ENCODE measurements at places on chromosomes 3 and 15. TPM values are rescaled to one million over a fixed set of nuclear protein-coding genes. Genes with fewer than 3 reads are reported as not detected.

DNA sequence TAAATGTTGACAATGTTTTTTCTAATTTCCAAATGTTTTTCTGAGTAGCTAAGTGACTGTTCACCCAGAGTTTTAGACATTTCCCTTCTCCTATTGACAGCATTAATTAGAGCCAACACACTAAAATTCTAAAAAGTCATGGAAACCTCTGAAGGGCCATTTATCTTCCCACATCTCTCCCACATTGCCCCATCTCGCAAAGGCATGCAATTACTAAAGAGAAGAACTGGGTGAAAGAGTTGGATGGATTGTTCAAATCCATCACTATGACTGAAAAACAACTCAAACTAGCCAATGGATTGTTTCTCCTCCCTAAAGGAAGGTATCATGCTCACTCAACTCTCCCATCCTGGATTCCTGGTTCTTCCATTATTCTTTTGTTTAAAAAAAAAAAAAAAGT lies 30.0 kb upstream of the PHLDB2 start:
- no peak overlapping the region for H3K27ac ChIP-seq
- DNase-seq, result no peak
- H3K27me3 ChIP-seq, result no peaks in the 10 kb centered on the region
- H3K36me3 ChIP-seq, result no peaks in the 10 kb centered on the region

DNA sequence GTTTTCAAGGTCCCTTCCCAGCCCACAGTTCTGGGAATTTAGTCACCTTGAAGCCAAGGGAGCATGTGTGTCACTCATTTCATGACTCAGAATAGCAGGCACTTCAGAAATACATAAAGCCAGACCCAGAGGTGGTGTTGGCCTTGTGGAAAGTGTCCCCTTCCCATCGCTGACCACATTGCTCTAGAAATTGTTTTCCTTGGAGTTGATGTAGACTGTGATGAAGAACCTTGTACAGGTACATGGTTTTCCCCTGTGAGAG lies 158.8 kb downstream of the SLCO3A1 start:
- DNase-seq, result no peak
- no peaks in the 10 kb centered on the region for H3K27me3 ChIP-seq
- no peak overlapping the region for H3K27ac ChIP-seq
- H3K36me3 ChIP-seq, result no peaks in the 10 kb centered on the region
- no peak overlapping the region for H3K4me3 ChIP-seq
- H3K4me1 ChIP-seq, result no peaks in the 10 kb centered on the region

DNA sequence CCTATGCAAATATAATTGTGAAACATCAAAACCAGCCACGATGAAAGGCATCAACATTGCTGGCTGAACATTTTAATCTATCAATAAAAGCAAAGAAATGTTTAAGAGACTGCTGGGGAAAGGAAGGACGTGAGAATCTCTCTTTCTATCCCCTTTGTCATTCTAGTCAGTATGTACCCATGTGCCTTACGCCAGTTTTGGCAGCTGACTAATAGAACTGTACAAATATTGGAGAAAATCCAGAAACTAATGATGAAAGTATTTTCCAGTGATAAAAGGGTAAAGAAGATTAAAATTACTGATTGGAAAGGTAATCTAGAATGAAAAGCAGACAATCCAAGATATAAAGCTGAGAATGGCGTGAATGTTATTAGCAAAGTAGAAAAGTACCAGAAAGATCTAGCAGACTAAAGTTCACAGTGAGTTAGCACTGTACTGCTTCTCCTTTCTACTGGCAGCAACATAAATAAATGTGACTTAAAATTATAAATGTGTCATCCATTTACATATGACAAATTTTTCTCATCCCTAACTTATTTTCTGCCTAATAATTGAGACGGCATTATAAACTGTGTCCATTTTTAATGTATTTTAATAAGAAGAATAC lies 401.9 kb upstream of the CNTN4 start:
- H3K4me3 ChIP-seq, result no peak overlapping the region
- DNase-seq, result no peak
- H3K4me1 ChIP-seq, result no peaks in the 10 kb centered on the region
- H3K27ac ChIP-seq, result no peak overlapping the region

DNA sequence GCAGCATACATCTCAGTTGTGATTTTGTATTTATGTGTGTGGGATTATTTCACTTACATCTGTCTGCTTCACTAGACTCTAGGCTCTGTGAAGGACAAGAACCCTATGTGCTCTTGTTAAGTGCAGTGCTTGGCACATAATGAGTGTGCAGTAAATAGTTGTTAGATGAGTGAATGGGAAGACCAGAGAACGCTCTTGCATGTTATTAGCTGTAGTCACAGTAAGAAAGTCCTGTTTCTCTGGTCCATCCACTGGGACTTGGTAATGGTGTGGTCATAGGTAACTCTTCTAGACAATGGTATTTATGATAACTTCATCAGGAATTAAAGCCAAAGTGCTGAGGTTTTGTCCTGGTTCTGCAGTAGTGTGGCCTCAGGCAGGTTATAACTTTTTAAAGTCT lies 1.4 kb upstream of the AQP9 start:
- no peaks in the 10 kb centered on the region for H3K36me3 ChIP-seq
- H3K4me3 ChIP-seq, result no peak overlapping the region
- no peak for DNase-seq
- H3K4me1 ChIP-seq, result no peaks in the 10 kb centered on the region
- no peak overlapping the region for H3K27ac ChIP-seq
- H3K27me3 ChIP-seq, result peaks cover 13% of the 10 kb centered on the region

DNA sequence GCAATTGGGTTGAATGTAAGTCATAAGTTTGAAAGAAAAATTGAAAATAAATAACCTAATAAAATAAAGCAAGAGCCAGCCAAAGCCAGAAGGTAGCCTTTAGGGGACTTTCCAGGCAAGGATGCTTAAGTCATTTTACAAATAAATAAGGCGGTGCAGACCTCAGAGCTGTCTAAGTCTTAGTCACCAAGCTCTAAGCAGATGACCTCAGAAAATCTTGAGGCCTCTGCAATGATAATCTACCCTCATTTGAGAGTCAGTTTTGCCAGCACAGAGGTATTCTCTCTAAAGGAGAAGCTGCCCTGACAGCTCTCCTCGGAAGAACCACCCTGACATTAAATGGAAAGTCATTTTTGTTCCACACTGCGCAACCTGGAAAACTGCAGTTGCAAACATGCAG lies 113.9 kb downstream of the OXNAD1 start:
- peaks cover 21% of the 10 kb centered on the region for H3K4me1 ChIP-seq
- no peaks in the 10 kb centered on the region for H3K27me3 ChIP-seq
- H3K36me3 ChIP-seq, result peaks cover 24% of the 10 kb centered on the region
- no peak overlapping the region for H3K4me3 ChIP-seq

DNA sequence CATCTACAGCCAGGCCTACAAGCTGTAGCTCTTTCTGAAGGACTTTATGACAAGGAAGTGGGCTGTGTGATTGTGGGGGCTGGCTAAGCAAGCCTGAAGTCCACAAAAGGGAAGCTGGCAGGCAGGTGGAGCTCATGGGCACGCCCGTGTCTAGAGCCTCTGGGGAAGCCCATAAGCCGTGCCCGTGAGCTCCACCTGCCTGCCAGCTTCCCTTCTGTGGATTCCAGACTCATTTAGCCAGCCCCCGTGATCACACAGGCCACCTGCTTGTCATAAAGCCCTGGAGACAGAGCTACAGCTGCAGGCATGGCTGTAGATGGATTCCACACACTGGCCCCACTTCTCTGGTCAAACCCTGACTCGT lies 15.2 kb downstream of the EFCC1 start:
- H3K27me3 ChIP-seq, result no peaks in the 10 kb centered on the region
- H3K4me1 ChIP-seq, result peaks cover 74% of the 10 kb centered on the region
- DNase-seq, result no peak
- no peaks in the 10 kb centered on the region for H3K36me3 ChIP-seq

- no peaks in the 10 kb centered on the region for H3K27me3 ChIP-seq
- DNase-seq, result no peak
- H3K27ac ChIP-seq, result no peak overlapping the region
- H3K4me3 ChIP-seq, result no peak overlapping the region
- H3K4me1 ChIP-seq, result peaks cover 20% of the 10 kb centered on the region
Measured at GRCh38 chr15:83380682-83381081, 66.5 kb upstream of the SH3GL3 start.

GRCh38 chr15:97143592-97144376 lies 813.3 kb downstream of the NR2F2 start:
- H3K4me3 ChIP-seq, result no peak overlapping the region
- DNase-seq, result no peak
- no peaks in the 10 kb centered on the region for H3K27me3 ChIP-seq
- no peaks in the 10 kb centered on the region for H3K36me3 ChIP-seq

- peaks cover 62% of the 10 kb centered on the region for H3K4me1 ChIP-seq
- H3K27me3 ChIP-seq, result no peaks in the 10 kb centered on the region
- DNase-seq, result no peak
- H3K27ac ChIP-seq, result peak overlapping the region; percentile 98
- no peak overlapping the region for H3K4me3 ChIP-seq
Measured at GRCh38 chr3:15637131-15637951, 35.8 kb downstream of the BTD start.

DNA sequence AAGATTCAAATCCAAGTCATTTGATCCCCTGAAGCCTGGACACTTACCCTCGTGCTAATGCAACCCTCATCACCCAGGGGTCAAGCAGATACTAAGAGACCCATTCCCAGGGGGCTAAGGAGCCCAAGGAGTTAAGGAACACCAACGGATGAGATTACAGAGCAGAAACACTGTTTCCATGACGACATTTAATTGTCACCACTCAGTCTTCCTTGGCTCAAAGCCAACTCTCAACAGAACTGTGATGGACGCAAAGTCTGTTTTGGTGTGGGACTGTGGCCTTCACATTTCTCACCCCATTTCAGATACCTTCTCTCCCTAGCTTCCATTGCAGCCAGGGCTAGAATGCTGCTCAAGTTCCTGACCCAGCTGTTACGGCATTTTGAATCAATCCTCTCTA lies 383.5 kb upstream of the WNT5A start:
- no peak overlapping the region for H3K27ac ChIP-seq
- no peaks in the 10 kb centered on the region for H3K27me3 ChIP-seq
- no peak for DNase-seq
- H3K4me3 ChIP-seq, result no peak overlapping the region
- peaks cover 25% of the 10 kb centered on the region for H3K4me1 ChIP-seq

DNA sequence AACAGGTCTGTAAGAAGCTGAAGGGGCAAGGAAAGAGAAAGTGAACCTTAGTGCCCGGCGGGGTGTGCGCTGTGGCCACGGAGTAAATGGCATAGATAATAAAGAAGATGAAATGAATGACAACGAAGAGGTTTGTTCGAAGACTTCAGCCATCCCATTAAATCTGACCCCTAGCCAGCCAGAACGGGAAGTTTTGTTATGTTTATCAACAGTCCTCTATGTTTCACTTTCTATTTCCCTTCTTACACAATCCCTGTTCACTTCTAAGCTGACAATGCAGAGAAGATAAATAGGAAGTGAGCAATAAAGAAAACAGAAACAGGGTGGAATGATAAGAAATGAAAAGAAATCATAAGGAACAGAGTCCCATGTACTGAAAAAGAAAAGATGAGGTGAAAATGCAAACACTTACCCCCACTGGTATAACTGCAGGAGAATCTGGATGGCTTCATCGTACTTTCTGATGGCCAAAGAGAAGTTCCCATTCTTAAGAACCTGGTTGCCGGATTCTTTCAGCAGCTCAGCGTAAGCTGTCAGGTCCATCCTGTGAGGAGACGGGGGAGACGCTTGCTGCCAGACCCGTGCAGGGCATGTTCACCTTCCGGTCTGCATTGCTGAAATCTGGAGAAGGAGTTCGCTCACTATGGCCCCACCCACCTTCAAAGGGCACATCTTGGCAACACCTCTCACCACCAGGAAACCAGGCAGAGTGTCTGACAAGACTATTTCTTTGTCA lies 36.8 kb downstream of the TRANK1 start:
- DNase-seq, result peak; percentile 49
- H3K27me3 ChIP-seq, result no peaks in the 10 kb centered on the region
- peak overlapping the region; percentile 44 for H3K4me3 ChIP-seq
- H3K36me3 ChIP-seq, result no peaks in the 10 kb centered on the region
- H3K4me1 ChIP-seq, result peaks cover 9% of the 10 kb centered on the region

DNA sequence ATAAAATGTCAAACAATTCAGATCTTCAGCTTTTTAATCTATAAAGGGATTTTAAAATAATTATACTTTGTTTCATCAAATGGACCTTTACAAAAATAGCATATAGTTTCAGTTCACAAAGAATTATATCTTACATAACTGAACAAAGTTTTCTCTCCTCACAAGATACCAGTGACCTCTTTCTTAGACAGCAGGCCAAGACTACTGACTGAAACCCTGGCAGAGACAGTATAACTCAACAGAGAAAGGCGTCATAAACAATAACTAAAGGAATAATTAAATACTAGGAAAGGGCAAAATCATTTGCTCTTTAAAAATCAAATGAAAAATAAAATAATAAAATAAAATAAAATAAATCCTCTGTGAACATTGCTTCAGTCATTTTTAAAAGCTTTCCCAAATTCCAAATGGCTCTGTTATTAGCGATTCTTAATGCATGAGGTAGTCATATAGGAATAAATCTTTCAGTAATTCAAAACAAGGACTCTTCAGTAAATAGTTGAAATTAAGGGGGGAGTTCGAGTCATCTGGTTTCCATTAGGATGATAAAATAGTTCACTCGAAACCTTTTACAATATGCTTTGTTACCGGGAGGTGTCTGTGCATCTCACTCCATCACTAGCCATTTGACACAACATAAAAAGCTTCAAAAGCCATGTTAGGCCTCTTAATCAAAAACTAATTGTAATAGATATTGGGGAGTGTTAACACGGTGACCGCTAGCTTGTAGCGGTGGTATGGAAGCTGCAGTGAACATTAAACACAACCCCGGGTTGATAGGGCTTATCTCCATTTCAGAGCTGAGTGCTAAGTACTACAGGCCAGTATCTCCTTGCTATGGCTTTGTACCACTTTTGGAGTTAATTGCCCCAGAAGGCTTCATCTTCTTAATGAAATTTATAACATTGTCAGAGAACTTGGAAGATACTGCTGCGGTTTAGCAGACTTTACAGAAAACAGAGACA lies 142.9 kb upstream of the NR2F2 start:
- H3K27me3 ChIP-seq, result no peaks in the 10 kb centered on the region
- no peaks in the 10 kb centered on the region for H3K4me1 ChIP-seq
- no peak for DNase-seq
- H3K4me3 ChIP-seq, result no peak overlapping the region
- H3K36me3 ChIP-seq, result no peaks in the 10 kb centered on the region

DNA sequence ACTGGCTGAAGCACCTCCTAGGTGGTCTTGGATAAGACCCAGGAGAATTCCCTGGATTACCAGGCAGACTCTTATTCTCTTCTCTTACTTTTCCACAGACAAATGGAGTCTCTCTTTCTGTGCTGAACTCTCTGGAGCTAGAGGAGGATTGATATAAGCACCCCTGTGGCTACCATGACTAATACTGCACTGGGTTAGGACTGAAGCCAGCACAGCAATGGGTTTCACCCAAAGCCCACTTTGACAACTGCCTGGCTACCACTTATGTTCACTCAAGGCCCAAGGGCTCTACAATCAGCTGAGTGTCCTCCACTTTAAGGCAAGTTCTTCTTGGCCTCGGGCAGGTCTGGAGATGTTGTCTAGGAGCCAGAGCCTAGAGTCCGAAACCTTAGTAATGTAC lies 225.5 kb downstream of the DIPK2A start:
- no peaks in the 10 kb centered on the region for H3K27me3 ChIP-seq
- H3K36me3 ChIP-seq, result no peaks in the 10 kb centered on the region
- H3K4me3 ChIP-seq, result no peak overlapping the region
- H3K4me1 ChIP-seq, result no peaks in the 10 kb centered on the region

- H3K4me1 ChIP-seq, result no peaks in the 10 kb centered on the region
- H3K27ac ChIP-seq, result no peak overlapping the region
- no peak for DNase-seq
- H3K27me3 ChIP-seq, result no peaks in the 10 kb centered on the region
- H3K4me3 ChIP-seq, result no peak overlapping the region
Measured at GRCh38 chr3:161452179-161452578, 44.4 kb upstream of the OTOL1 start.

The EPB42 gene
- not detected for total RNA-seq

The CHAC1 gene
- 1.9 TPM for total RNA-seq

The STAC gene
- 29.1 TPM for total RNA-seq

The HOMER2 gene
- 1.2 TPM for total RNA-seq

The SPSB4 gene
- 0.05 TPM for total RNA-seq

The TRA2B gene
- 157 TPM for total RNA-seq

The GP9 gene
- not detected for total RNA-seq

The CKMT1B gene
- not detected for total RNA-seq

The SIDT1 gene
- total RNA-seq, result not detected
